ENCODE measurements at places on chromosomes 3 and 15. TPM values are rescaled to one million over a fixed set of nuclear protein-coding genes. Genes with fewer than 3 reads are reported as not detected.

OXTR gene
- 2.2 TPM for polyA plus RNA-seq

GABRR3 gene
- not detected for polyA plus RNA-seq

SNX1 gene
- polyA plus RNA-seq = 93.6 TPM

CNTN4 gene
- 9.3 TPM for polyA plus RNA-seq

SCN11A gene
- 1.1 TPM for polyA plus RNA-seq

DPPA2 gene
- polyA plus RNA-seq = 0.03 TPM

CCK gene
- 119 TPM for polyA plus RNA-seq

LARP6 gene
- polyA plus RNA-seq = 6.2 TPM

OR4M2 gene
- not detected for polyA plus RNA-seq

SLC24A5 gene
- polyA plus RNA-seq = not detected

KNG1 gene
- 5.1 TPM for polyA plus RNA-seq

MRAS gene
- 6.3 TPM for polyA plus RNA-seq

MPI gene
- polyA plus RNA-seq = 51.0 TPM

MME gene
- polyA plus RNA-seq = 307 TPM

TM4SF4 gene
- 56.5 TPM for polyA plus RNA-seq

GOLGA8F gene
- polyA plus RNA-seq = not detected

CCR9 gene
- 1.0 TPM for polyA plus RNA-seq

SCAMP5 gene
- polyA plus RNA-seq = 31.6 TPM

NR1I2 gene
- polyA plus RNA-seq = 89.1 TPM

DAZL gene
- not detected for polyA plus RNA-seq

CDC25A gene
- 5.3 TPM for polyA plus RNA-seq

RTP3 gene
- not detected for polyA plus RNA-seq

TLR9 gene
- polyA plus RNA-seq = 0.37 TPM

KCNMB2 gene
- polyA plus RNA-seq = 6.0 TPM

CRYBG3 gene
- polyA plus RNA-seq = 8.9 TPM

COL8A1 gene
- 6.6 TPM for polyA plus RNA-seq

MED12L gene
- 5.4 TPM for polyA plus RNA-seq

PROS1 gene
- 43.5 TPM for polyA plus RNA-seq

ERC2 gene
- 2.4 TPM for polyA plus RNA-seq

CPNE9 gene
- polyA plus RNA-seq = 0.73 TPM

CHRFAM7A gene
- polyA plus RNA-seq = 3.2 TPM

ZNF620 gene
- 7.9 TPM for polyA plus RNA-seq

PP2D1 gene
- 0.39 TPM for polyA plus RNA-seq

ZNF80 gene
- 0.03 TPM for polyA plus RNA-seq

ARID3B gene
- 13.1 TPM for polyA plus RNA-seq

CNTN6 gene
- polyA plus RNA-seq = 2.5 TPM

CXCR6 gene
- 2.4 TPM for polyA plus RNA-seq

ZDHHC23 gene
- 9.9 TPM for polyA plus RNA-seq

IQCB1 gene
- 33.7 TPM for polyA plus RNA-seq

WNT5A gene
- 11.4 TPM for polyA plus RNA-seq

PAQR5 gene
- 3.4 TPM for polyA plus RNA-seq

ILDR1 gene
- polyA plus RNA-seq = 3.2 TPM

ZNF501 gene
- 6.1 TPM for polyA plus RNA-seq

IGDCC3 gene
- 1.6 TPM for polyA plus RNA-seq

NCKIPSD gene
- 15.2 TPM for polyA plus RNA-seq

SLC35G2 gene
- polyA plus RNA-seq = 3.4 TPM

ARGFX gene
- polyA plus RNA-seq = not detected

CPA3 gene
- polyA plus RNA-seq = 0.52 TPM

CEP19 gene
- polyA plus RNA-seq = 2.7 TPM

CSPG4 gene
- polyA plus RNA-seq = 6.9 TPM

All from large intestine (tissue), 12 donors.